ENCODE measurements at places on chromosomes 7 and 10. TPM values are rescaled to one million over a fixed set of nuclear protein-coding genes. Genes with fewer than 3 reads are reported as not detected.

DNA sequence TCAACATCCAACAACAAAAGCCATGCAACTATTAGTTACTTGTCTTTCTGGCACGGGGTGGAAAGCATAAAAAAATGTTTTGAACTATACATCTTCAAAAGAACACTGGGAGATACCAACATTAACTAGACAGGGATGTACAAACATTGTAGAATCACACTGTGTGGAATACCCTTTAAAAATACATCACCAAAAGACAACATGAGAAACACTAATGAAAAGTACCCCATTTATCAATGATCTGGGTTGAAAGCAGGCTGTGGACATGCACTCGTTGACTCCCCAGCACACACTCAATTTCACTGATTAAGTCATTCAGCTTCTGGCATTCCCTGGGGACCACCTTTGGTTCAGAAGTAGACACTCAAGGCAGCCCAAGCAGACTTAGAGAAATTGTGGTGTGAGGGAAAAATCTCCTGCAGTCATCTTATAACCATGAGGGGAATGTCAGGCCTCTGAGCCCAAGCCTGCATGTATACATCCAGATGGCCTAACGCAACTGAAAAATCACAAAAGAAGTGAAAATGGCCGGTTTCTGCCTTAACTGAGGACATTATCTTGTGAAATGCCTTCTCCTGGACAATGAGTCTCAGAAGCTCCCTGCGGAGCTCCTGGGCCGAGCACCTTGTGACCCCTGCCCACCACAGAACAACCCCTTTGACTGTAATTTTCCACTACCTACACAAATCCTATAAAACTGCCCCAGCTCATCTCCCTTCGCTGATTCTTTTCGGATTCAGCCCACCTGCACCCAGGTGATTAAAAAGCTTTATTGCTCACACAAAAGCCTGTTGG lies 53.0 kb downstream of the CACUL1 start:
- DNase-seq, result no peak
- no peaks in the 10 kb centered on the region for H3K36me3 ChIP-seq
- H3K27ac ChIP-seq, result no peak overlapping the region

- H3K4me1 ChIP-seq, result peaks cover 3% of the 10 kb centered on the region
- H3K27me3 ChIP-seq, result no peaks in the 10 kb centered on the region
- no peak overlapping the region for H3K4me3 ChIP-seq
These were observed 67.8 kb downstream of the ABCC2 start for GRCh38 chr10:99850021-99850766.

GRCh38 chr10:5608608-5609220 lies 57.7 kb downstream of the ASB13 start:
- DNase-seq, result no peak
- no peaks in the 10 kb centered on the region for H3K27me3 ChIP-seq
- no peak overlapping the region for H3K4me3 ChIP-seq
- no peaks in the 10 kb centered on the region for H3K36me3 ChIP-seq

DNA sequence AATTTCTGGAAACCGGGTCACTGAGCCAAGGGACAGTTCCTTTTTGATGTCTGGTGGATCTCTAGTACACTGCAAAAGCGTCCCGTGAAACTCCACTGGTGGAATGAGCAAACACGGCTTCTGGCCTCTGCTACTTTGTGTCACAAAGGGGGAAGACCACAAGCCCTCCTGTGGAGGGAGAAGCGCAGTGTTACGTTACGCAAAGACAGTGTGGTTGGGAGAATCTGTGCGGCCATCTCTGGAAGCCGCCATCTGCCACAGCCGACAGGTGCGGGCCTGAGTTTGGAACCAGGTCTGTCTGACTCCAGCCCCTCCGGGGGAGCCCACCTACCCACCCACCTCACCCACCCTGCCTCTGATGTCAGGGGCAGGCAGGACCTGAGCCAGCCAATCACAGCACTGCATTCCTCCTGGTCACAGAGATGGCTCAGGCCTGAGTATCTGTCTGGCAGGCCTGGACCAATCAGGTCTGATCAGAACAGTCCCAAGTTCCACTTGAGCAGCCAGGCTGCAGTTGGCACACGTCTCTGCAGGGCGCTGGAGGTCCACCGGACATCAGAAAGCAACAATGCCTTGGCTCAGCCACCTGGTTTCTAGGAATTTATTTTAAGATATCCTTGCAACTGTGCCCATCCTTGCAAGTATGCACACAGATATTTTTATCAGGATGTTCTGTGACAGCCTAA lies 3.0 kb upstream of the CYP2W1 start:
- no peaks in the 10 kb centered on the region for H3K36me3 ChIP-seq
- no peaks in the 10 kb centered on the region for H3K27me3 ChIP-seq
- no peak for DNase-seq
- no peak overlapping the region for H3K4me3 ChIP-seq
- no peak overlapping the region for H3K27ac ChIP-seq

DNA sequence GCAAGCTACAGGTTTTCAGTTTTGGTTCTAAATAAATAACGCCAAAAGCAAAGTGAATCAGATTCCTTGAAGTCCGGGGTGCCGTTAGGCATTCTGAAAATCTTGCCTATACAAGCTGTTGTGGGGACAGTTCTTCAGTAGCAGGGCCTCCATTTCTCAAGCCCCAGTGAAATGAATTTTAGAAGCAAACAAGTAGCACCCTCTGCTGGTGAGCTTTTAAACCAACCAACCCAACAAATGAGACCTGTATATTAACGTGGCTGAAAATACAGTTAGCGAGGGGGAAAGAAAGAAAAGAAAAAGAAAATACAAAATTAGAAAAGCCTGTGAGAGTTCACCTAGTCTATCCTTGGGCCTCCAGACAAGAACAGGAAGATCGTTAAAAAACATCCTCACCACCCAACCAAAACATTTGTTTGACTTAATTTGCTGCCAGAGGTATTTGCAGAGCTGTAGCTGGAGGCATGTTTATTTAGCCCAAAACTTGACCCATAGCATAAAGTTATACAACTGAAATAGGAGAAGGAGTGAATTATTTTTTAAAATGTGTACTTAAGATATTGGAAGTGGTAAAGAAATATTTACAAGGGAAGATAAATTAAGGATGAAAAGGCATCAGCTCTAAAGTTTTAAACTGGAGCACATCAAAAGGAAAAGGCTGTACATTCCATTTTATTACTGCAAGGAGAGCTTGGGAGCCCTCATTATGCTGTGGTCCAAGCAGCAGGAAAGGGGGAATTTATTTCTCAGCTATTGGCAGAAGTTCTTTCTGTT lies 98.9 kb downstream of the DYNC1I1 start:
- H3K36me3 ChIP-seq, result peaks cover 8% of the 10 kb centered on the region
- H3K27me3 ChIP-seq, result no peaks in the 10 kb centered on the region
- peaks cover 8% of the 10 kb centered on the region for H3K4me1 ChIP-seq

- DNase-seq, result no peak
- peak overlapping the region; percentile 57 for H3K4me3 ChIP-seq
- H3K36me3 ChIP-seq, result no peaks in the 10 kb centered on the region
These were observed 37.3 kb downstream of the ZNF777 start for GRCh38 chr7:149423449-149424110.

GRCh38 chr10:121974535-121975294 lies at the start of gene NSMCE4A:
Gene NSMCE4A (minus strand): TSS chr10:121975217. CDS start chr10:121975165, 52 bp downstream.
- DNase-seq, result peak; percentile 72
- peak within 1 kb of the TSS; percentile 97 for H3K27ac ChIP-seq
- H3K4me3 ChIP-seq, result peak within 1 kb of the TSS; percentile 80
- H3K4me1 ChIP-seq, result no peaks in the 10 kb centered on the region

- H3K36me3 ChIP-seq, result peaks cover 13% of the 10 kb centered on the region
- peaks cover 41% of the 10 kb centered on the region for H3K4me1 ChIP-seq
- H3K27me3 ChIP-seq, result no peaks in the 10 kb centered on the region
- peak overlapping the region; percentile 7 for H3K27ac ChIP-seq
These were observed 173.0 kb upstream of the LANCL2 start for GRCh38 chr7:55191926-55192692.

DNA sequence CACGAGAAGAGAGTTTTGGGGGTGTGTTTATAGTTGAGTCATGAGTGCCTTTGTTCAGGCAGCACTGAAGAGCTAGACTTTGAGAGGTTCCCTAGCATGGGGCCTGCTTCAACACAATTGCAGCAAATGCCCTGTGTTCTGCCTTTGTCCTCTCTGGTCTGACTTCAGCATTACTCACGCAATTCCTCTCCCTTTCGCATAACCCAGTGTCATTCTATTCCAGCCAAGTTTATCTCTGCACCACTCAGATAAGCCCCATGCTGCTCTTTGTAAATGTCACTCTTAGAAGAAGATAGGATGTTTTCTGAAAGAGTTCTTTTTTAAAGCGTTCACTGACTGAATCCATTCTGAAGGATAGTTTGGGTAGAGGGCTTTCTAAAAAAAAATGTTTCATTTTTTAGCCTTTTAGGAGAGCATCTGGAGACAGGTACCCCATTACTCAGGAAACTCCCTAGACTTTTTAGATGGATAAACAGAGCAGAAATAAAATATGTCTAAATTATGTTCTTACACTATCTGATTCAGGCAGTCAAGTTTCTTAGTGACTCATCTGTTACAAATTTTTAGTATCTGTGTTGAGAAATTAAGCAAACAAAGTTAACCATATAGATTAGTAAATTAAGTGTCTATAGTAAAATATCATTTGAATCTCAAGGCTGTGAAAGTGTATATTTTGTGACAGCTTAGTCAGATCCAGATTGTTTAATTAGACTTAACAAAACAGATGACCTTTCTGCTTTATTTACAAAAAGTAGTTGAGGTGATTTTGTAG lies 318.5 kb downstream of the GPR158 start:
- H3K4me3 ChIP-seq, result no peak overlapping the region
- no peak for DNase-seq
- no peaks in the 10 kb centered on the region for H3K27me3 ChIP-seq
- H3K4me1 ChIP-seq, result peaks cover 9% of the 10 kb centered on the region
- H3K27ac ChIP-seq, result no peak overlapping the region
- no peaks in the 10 kb centered on the region for H3K36me3 ChIP-seq

DNA sequence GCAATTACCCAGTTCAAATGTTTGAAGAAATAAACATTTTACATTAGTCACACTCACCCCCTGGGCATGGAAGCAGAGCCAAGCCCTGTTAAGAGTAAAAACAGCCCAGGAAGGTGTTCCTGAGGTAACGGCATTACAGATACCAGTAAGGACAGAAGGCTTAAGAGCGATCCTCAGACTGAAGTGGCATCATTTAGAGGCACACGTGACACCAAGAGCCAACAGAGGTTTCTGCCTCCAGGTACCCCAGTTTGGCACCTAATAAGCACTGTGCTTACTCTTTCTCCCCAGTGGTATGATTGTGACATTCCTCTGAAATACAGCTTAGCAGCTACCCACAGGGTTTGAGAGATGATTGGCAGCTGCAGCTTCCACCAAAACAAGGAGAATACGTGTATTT lies 17.2 kb downstream of the MMS19 start:
- H3K4me3 ChIP-seq, result no peak overlapping the region
- H3K27me3 ChIP-seq, result no peaks in the 10 kb centered on the region
- H3K36me3 ChIP-seq, result peaks cover 57% of the 10 kb centered on the region
- H3K4me1 ChIP-seq, result no peaks in the 10 kb centered on the region

DNA sequence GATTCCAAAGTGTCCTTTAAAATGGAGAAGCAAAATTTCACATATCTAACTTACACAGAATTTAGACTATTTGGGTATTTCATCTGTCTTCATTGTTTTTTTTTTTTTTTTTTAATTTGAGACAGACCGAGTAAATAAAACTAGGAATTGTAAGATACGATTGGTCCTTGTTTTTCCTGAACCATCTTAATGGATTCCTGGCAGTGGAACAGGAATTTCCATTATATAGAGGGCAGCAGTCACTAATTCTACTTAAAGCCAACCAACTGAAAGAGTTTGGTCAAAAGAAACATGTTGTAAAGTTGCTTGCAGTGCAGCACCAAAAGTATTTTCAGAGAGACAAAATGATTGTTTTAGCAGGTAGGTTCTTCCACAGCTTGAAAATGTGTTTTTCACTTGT lies 72.5 kb upstream of the HGF start:
- H3K27ac ChIP-seq, result no peak overlapping the region
- H3K4me3 ChIP-seq, result no peak overlapping the region
- DNase-seq, result no peak
- no peaks in the 10 kb centered on the region for H3K4me1 ChIP-seq
- no peaks in the 10 kb centered on the region for H3K36me3 ChIP-seq

GRCh38 chr7:66308411-66308810 lies 103.3 kb downstream of the TPST1 start:
- peaks cover 9% of the 10 kb centered on the region for H3K4me1 ChIP-seq
- no peaks in the 10 kb centered on the region for H3K36me3 ChIP-seq
- H3K27me3 ChIP-seq, result no peaks in the 10 kb centered on the region

- H3K36me3 ChIP-seq, result peaks cover 25% of the 10 kb centered on the region
- H3K27me3 ChIP-seq, result no peaks in the 10 kb centered on the region
- no peak for DNase-seq
These were observed 51.1 kb downstream of the LMTK2 start for GRCh38 chr7:98157761-98158160.

- no peaks in the 10 kb centered on the region for H3K4me1 ChIP-seq
- H3K27me3 ChIP-seq, result no peaks in the 10 kb centered on the region
- no peak overlapping the region for H3K4me3 ChIP-seq
- H3K27ac ChIP-seq, result no peak overlapping the region
These were observed 69.0 kb downstream of the AHR start for GRCh38 chr7:17367502-17367901.

GRCh38 chr7:8035192-8035591 lies 66.6 kb downstream of the GLCCI1 start:
- H3K27ac ChIP-seq, result no peak overlapping the region
- no peaks in the 10 kb centered on the region for H3K36me3 ChIP-seq
- no peaks in the 10 kb centered on the region for H3K27me3 ChIP-seq
- H3K4me3 ChIP-seq, result no peak overlapping the region
- no peaks in the 10 kb centered on the region for H3K4me1 ChIP-seq

GRCh38 chr10:132798876-132799275 lies 12.9 kb upstream of the NKX6-2 start:
- H3K27me3 ChIP-seq, result no peaks in the 10 kb centered on the region
- no peak overlapping the region for H3K27ac ChIP-seq
- H3K4me1 ChIP-seq, result no peaks in the 10 kb centered on the region
- no peak for DNase-seq

- DNase-seq, result no peak
- no peaks in the 10 kb centered on the region for H3K27me3 ChIP-seq
- no peak overlapping the region for H3K4me3 ChIP-seq
- H3K36me3 ChIP-seq, result no peaks in the 10 kb centered on the region
- H3K4me1 ChIP-seq, result no peaks in the 10 kb centered on the region
- H3K27ac ChIP-seq, result no peak overlapping the region
These were observed 17.9 kb upstream of the PSMG3 start for GRCh38 chr7:1587738-1588137.

PTPRN2 gene
- 2.6 TPM for total RNA-seq

RBP4 gene
- total RNA-seq, result 16.2 TPM

AKR1C8 gene
- total RNA-seq, result not detected

PSMC2 gene
- total RNA-seq, result 89.5 TPM

SLC16A9 gene
- total RNA-seq, result 0.90 TPM

GATA3 gene
- 0.52 TPM for total RNA-seq

HKDC1 gene
- total RNA-seq, result not detected

MSMB gene
- total RNA-seq, result not detected

RNF32 gene
- total RNA-seq, result 0.79 TPM

ZNF3 gene
- total RNA-seq, result 16.1 TPM

MGAM2 gene
- 0.04 TPM for total RNA-seq

APBB1IP gene
- total RNA-seq, result 3.1 TPM

GPNMB gene
- total RNA-seq, result 74.4 TPM

SLC25A13 gene
- total RNA-seq, result 11.0 TPM

CCL24 gene
- total RNA-seq, result not detected
